ENCODE measurements at places on chromosomes 5 and 9.

- DNase-seq: no peak
Observed at GRCh38 chr9:73434826-73435225, 283.2 kb downstream of the ANXA1 start.

- DNase-seq: no peak
Observed at GRCh38 chr5:138138949-138139780, at the start of gene NME5. Gene NME5 (minus strand): TSS chr5:138139428. CDS start chr5:138138780, 648 bp downstream.

- DNase-seq: no peak
Observed at GRCh38 chr5:88952344-88952743, 69.4 kb upstream of the MEF2C start.

- no peak for DNase-seq
Observed at GRCh38 chr9:124652203-124652602, 118.9 kb downstream of the NR6A1 start.

DNA sequence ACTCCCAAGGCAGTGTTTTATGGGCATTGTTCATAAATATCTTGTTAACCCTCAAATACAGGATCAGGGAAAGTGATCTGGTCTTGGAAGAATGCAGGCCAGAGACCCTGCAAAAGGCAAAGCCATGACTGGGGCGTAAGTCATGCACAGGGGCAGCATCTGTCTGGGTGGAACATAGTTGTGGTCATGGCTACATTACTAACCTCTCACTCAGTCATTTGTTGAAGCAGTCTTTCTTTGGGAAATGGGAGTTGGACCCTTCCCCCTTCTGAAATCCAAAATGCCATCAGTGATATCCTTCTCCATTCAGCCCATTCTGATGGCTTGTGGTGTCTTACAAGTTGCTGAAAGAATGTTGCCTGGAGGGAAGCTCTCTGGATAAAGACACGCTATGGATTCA, 68.1 kb downstream of the GDNF start:
- no peak for DNase-seq

DNA sequence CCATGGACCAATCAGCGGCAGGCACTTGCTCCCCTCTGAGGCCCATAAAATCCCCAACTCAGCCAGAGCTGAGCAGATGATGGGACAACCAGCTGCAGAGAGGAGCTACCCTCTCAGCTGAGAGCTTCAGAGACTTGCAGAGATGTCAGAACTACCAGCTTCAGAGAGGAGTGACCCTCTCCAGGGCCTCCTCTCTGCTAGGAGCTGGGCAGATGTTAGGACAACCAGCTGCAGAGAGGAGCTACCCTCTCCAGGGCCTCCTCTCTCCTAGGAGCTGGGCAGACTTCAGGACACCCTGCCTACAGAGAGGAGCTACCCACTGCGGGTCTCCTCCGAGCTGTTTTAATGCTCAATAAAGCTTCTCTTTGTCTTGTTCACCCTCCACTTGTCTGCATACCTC, 3.0 kb upstream of the AUH start:
- DNase-seq: no peak

DNA sequence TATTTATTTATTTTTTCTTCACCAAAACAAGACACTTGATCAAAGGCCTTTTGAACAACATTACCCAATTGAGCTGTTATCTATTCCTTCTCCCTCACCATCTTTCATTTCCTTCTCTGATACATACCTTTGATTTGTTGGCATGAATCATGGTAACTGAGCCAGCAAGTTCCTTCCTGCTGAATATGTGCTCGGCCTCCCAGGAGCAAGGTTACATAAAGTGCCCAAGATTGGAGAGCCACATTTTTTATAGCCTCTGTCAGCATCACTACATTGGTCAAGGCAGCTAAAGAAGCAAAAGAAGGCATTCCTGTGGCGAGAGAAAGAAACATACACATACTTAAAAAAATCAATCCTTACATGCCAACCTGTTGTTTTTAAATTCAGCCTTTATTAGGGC, 369.6 kb downstream of the CYLC2 start:
- DNase-seq: no peak

- no peak for DNase-seq
Observed at GRCh38 chr9:128643519-128644300, 12.9 kb downstream of the DYNC2I2 start.

DNA sequence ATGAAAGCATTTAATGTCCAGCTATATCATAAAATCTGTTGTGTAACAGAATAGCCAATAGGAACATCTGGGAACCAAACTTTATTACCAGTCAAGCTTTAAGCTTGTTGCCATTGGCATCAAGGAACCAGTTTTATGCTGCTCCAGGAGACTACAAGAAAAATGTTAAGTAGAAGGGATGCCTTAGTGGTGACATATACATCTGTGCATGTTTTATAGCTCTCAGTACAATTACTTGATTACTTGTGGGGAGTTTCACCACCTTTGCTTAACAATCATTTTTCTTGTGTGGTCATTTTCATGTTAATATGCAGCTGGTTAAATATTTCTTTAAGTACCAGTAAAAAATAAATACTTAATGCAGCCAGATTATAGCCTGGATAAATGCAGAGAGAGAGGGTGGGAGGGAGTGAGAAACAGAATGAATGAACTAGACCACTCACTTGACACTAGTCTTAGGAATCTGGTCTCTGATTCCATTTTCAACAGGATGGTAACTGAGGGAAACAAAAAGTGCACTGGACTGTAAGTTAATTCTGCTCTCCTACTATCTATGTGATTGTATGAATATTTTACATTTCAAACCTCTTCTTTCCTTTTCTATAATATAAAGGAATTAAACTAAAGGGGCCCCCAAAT, 35.7 kb upstream of the LURAP1L start:
- no peak for DNase-seq

DNA sequence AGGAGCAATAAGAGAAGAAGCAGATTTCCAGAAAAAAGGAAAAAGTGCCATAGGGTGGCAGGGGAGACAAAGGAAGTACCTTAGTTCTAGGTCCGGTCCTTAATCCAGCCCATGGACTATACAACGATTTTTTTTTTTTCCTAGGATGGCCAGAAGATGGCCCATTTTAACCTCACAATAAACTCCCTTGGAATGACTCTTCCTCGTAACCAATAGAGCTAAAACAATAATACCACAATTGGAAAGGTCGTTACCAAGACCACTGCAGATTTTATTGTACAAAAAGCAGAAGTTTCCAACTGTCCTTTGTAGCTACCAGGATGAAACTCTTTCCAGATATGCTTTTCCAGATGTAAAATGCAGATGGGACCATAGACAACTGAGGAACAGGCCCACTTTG, 34.4 kb upstream of the SSBP2 start:
- DNase-seq: no peak

- no peak for DNase-seq
Observed at GRCh38 chr5:159249158-159249557, 13.9 kb upstream of the UBLCP1 start.

All from activated T-helper 1 cell treated with Interleukin-2 at 50 U/mL for 16 hours (primary cell).